ENCODE measurements at places on chromosomes 2 and 18. TPM values are rescaled to one million over a fixed set of nuclear protein-coding genes. Genes with fewer than 3 reads are reported as not detected.

- no peak for DNase-seq
Observed at GRCh38 chr2:101305492-101306078, 2.9 kb downstream of the RNF149 start.

DNA sequence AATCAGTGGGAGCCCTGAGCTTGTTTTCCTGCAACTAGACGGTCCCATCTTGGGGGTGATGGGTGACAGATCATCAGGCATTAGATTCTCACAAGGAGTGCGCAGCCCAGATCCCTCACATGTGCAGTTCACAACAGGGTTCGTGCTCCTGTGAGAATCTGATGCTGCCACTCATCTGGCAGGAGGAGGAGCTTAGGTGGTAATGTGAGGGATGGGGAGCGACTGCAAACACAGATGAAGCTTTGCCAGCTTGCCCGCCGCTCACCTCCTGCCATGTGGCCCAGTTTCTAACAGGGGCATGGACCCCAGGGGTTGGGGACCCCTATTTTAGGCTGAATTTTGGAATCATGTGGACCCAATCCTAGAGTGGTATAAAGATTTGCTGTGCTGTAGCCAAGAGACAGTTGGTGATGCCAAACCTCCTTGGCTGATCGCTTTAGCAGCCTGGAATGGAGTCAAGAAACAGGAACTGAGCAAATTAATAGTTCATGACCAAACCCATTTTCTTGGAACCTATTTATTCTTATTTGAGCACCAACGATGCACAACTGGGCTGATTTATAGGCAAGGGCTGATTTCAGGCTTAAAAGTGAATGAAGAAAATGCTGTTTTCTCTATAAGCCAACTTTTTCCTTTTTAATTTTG lies 25.7 kb downstream of the LPIN1 start:
- no peak for DNase-seq

- no peak for DNase-seq
Observed at GRCh38 chr2:67733517-67733916, 329.3 kb downstream of the C1D start.

GRCh38 chr2:112622528-112622849 lies 23.2 kb upstream of the SLC20A1 start:
- no peak for DNase-seq

Gene PLEK
- polyA plus RNA-seq: 22.1 TPM

Gene CD226
- 1.5 TPM for polyA plus RNA-seq

Gene CYP20A1
- polyA plus RNA-seq: 27.7 TPM
